ENCODE measurements at places on chromosomes 7 and 10.
A peak's percentile ranks its signal among the peaks of the same experiment; 100 is the strongest.

DNA sequence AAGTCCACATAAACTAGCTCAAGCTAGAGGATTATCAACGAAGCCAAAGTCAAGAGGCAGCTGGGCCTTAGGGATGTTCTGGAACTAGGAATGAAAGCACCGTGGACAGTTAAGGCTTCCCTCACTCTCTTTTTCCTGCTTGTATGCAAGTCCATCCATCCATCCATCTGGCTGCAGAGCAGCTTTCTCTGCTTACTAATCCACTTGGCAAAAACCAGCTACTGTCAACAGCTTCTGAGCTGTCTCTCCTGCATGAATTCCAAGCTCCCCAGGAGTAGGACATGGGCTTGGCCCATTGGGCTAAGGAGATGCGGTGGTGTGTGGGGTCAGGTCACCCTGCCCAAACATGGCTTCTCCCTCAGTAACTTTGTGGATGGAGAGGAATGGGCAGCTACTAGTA, 66.2 kb downstream of the NAMPT start:
- no peak for DNase-seq

- no peak for DNase-seq
Measured at GRCh38 chr7:125347269-125347668, 417.6 kb upstream of the POT1 start.

DNA sequence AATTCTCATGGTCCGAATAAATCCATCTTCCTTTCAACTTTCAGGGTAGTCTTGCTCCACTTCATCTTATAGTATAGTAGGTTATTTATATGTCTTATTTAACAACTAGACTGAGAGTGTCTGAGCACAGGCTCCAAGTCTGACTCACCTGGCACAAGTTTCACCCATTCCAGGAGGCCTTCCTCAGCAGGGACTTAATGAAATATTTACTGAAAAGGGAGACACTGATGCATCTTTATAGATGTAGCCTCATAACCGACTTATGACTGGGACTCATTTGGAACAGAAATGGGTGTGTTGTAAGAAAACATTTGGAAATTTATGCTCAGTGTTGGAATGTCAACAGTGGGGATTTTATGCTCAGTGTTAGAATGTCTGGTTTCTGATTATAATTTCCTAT, 59.9 kb downstream of the CH25H start:
- no peak for DNase-seq

DNA sequence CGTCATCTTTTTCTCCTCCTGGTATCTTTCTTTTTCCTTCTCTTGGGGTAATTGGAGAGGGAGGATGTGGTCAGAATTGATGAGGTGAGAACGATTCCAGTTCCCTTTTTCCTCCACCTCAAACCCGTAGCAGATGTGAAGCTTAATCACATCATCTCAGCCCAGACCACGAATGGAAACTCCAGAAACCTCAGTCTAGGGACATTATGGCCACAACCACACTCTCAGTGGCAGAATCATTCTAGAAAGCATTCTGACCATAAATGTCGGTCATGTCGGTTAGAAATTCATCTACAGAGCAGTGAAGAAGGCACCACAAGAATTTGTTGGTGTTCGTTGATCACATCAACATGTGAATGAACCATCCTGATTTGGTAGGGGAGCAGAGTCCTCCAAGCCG, 78.7 kb downstream of the GATA3 start:
- DNase-seq: no peak

DNA sequence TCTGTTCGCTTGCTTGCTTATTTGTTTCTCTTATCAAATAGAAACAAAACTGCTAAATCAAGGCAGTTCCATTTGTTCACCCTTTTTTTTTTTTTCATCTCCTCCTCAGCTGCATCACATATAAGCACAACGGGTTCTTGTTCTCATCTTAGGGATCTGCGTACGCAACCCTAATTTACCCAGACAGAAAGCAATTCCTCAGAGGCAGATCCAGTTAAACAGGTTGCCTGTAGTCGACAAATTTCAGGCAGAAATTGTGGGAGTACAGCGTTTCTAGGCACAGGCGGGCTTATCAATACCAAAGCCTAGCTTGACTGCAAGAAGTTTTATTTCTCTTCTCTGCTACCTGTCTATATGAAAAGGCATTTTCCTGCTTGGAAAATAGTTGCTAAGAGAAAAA, 565.4 kb downstream of the NXPH1 start:
- no peak for DNase-seq

- peak; percentile 63 for DNase-seq
Measured at GRCh38 chr10:79473496-79474095, 28.2 kb upstream of the ZCCHC24 start.

- DNase-seq: no peak
Measured at GRCh38 chr7:2081526-2082135, 151.1 kb downstream of the MAD1L1 start.

DNA sequence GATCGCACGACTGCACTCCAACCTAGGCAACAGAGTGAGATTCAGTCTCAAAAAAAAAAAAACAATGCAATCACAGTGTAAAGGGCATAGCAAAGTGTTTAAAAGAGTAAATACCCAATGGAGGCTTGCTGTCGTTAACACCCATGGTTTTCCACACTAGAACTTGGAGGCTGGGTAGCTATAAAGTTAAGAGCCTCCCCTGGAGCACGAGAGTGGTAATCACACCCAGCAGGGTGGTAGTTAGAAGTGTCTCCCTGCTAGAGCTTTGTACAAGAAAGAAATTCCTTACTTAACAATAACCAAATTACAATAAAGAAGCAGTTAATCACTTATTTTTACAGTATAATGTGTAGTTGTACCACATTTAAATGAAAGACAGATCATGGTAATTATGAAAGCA, 1078.9 kb downstream of the NRG3 start:
- no peak for DNase-seq

DNA sequence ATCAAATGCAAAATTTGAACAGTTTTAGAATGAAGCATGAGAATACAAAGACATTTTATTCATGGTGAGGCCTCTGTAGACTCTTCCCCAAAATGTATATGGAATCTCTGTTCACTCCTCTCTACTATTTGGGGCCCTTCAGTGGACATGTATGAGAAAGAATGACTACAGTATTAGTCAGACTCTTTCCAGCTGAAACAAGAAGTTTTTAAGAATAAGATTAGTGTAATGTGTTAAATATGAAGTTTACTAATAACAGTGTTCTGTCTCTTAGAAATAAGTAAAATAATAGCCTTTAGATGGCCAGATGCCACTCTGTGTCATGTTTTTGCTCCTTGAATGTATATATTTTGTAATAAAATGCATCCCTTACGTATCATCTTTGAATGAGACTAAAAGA, 585.6 kb downstream of the SUGCT start:
- DNase-seq: no peak

DNA sequence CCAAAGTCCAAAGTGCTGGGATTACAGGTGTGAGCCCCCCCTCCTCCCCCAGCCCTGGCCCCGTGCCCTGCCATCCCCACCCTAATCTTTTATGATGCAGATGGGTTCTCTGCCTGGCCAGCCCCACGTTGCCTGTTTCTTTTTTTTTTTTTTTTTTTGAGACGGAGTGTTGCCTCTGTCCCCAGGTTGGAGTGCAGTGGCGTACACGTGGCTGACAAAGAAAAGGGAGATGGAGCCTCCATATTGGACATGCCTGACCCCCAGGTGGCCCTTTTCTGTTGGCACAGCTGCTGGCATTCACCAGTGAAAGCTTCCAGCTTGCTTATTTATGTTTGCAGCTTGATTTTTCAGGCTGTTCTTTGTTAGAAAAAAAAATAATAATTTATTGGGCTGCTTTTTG, 235.3 kb downstream of the CCDC3 start:
- DNase-seq: no peak

DNA sequence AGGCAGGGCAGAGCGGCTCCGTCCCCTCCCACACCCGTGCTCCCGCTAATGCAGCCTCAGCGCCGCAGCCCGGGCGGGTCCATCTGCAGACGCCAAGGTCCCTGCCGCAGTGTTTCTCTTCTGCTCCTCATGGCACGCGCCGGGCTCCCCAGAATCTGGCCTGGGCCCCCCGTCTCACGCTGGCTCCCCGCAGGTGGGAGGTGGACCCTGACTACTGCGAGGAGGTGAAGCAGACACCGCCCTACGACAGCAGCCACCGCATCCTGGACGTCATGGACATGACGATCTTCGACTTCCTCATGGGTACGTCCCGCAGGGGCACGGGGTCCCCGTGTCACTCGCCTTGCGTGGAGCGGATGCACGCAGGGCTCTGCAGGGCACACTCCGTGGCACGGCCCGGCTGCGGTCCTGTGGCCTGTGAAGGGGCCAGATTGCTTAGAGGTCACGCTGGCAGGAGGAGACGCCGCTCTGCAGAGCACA, 33.5 kb upstream of the FOXL3 start:
- no peak for DNase-seq

DNA sequence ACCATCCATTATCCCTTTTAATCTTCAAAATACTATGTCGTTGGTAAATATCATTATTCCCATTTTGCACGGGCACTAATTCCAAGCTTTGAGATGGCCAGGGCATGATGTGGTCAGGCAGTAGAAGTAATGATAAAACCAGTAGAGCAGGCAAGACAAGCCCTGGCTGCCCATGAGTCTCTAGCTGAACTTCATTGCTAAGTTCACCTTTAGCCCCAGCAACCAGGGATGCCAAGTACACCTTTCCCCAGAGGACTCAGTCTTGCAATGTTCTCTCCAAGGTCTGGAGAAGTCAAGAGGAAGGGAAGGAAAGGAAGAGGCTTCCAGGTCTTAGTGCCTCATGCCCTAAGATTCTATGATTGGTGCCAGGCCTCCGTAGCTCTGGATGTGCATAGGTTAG, 203.2 kb downstream of the PLXNA4 start:
- no peak for DNase-seq

DNA sequence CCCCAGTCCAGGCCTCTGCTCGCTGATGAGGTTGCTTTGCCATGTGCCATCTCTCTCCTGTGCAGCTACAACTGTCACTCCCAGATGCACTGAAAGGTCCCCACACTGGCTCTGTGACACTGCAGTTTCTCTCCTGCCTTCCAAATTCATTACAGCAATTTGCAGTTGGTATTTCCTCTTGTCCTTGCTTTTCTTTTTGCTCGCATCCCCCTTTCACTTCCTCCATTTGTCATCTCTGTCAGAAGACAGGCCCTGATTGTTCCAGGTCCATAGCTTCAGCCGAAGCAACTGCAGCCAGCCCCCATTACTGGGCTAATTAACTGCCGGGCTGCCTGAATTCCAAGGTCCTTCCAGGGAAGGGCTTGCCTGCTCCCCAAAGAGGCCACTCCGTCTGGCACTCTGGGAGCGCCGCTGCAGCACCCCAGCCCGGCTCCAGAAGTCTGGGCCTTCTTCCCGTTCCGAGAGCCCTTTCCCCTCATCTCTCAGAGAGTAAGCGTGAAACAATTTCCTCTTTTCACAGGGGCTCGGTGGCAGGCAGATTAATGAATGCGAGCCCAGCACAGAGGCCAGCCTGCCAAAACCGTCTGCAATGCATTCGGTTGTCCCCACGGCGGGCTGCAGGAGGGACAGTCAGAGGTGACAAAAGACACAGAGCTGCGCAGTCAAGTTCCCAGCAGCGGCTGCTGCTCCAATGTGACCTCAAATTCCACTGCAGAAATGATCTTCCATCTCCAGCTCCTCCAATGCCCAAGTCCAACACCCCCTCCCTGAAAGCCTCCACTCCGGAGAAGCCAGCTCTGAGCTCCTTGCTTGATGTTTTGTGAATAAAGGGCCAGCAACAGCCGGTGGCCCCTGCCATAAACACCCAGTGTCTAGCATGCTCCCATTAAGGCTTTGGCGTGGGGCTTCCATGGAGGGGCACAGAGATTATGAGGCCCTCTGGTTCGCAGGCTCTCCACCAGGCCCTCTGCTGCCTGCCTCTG, 279.4 kb upstream of the HABP2 start:
- DNase-seq: peak; percentile 73

- DNase-seq: no peak
Measured at GRCh38 chr7:24702755-24703154, 54.5 kb downstream of the GSDME start.

- DNase-seq: peak; percentile 81
Measured at GRCh38 chr10:6068422-6068821, 6.3 kb upstream of the IL2RA start.

DNA sequence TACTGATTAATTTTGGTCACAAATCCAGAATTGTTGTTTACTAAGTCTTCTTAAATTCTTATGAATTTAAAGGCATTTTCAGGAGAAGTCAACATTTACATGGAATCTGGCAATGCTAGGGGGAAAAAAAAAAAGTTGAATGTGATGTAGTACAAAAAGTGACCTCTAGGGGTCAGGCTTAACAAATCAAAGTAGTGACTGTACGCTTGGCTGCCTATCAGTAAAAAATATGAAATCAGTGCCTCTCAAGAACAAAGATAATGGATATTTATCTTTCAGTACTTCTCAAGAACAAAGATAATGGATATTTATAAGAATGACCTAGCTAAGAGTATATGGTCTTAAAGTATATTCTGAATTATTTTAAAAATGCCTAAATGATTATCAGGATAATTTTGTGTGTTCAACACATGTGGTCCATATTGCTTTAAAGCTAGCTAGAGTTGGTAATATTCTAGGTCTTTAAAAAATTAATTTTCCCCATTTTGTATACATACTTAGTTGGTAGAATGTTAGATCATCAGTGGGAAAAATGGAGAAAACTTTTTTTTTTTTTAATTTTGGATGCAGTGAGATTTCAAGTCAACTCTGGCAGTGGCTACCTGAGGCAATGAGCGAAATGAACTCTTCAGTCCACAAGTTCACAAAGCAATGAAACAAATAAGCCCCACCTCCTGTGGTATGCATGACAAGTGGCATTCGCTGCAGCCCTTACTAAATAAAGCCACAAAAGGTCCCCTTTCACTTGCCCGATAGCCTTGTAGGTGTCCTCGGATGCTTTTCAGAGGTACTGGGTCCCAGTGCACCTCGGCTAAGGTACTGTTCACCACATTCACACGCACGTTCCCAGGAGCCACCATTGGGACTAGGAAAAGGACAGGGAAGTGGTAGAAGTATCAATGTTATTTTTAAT, 51.2 kb upstream of the LAMB4 start:
- DNase-seq: peak; percentile 24

DNA sequence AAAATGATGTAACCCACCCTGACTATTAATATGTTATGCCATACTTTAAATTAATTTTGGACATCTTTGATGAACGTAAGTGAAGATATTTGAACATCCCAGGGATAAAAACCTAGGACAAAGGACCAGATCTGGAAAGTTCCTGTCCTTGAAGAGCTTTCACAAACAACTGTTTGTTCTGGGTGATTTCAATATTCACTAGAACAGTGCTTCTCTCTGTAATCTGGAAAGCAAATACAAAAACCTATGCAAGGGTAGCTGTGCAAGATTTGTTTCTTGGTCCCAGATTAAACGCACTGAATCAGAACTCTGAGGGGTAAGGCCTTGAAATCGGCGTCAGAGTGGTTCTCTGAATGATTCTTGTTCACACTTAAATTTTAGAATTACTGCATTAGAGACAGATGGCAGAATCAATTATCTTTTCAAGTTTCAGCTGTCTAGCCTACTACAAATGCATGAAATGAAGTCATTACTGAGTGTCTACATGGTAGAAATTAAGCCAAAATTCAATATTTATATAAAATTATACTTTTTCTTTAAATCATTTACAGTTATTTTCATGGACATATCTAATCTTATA, 69.6 kb upstream of the CSTF2T start:
- DNase-seq: no peak

DNA sequence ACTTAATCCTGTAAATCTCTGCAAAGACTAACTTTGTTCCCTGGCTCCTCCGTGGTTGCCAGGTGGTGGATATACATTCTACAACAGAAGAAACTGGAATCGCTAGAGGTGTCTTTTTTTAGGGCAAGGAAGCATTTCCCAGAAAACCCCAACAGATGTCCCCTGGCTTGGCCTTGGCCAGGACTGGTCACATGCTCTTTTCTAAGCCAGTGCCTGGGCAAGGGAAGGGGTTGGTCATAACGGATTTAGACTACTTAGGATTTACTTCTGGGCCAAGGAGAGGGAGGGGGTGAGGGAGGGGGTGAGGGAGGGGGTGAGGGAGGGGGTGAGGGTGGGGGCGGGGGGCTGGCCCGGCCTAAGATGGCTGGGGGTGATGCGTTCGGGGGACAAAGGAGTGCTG, 105.7 kb downstream of the SNX10 start:
- DNase-seq: no peak
